Tibial nerve (tissue), 4 donors: ENCODE measurements at places on chromosomes 16 and 17.

DNA sequence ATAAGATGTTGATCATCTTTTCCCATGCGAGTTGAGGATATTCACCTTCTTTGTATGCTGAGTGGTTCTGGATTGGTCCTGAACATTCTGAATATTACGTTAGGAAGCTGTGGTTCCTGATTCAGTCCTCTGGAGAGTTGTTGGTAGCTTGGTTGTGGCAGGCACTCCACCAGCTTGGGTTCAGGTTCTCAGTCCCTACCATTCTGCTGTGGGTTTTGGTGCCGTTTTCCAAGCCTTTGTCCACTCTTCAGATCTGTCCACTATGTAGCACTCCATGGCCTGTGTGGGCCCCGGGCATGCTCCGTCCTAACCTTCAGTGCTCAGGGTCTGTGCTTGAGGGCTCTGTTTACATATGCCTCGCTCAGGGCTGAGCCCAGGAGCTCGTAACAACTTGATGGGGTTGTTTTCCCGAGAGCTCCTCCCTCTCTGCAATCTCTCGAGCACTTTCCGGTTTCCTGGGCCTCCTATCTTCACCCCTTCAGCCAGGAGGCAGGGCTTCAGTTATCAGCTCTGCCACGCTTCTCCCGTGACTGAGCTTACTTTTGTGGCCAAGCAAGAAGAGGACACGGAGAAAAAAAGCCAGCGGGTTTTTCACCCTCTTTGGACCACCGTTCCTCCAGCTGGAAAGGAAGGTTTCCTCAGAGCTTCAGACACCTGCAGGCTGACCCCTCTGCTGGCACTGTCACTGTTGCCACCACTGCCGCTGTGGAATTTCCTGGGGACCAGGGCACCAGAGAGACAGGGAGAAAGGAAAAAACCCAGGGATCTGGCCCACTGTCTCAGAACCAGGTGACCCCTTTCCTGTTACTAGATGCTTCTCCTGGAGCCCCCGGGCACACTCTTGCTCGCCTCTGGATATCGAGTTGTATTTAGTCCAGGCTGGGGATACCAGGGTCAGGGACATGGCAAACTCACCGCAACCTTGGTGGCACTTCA, 19.6 kb downstream of the KIAA0513 start:
- no peaks in the 10 kb centered on the region for H3K36me3 ChIP-seq
- peaks cover 15% of the 10 kb centered on the region for H3K4me1 ChIP-seq
- no peak overlapping the region for H3K4me3 ChIP-seq

DNA sequence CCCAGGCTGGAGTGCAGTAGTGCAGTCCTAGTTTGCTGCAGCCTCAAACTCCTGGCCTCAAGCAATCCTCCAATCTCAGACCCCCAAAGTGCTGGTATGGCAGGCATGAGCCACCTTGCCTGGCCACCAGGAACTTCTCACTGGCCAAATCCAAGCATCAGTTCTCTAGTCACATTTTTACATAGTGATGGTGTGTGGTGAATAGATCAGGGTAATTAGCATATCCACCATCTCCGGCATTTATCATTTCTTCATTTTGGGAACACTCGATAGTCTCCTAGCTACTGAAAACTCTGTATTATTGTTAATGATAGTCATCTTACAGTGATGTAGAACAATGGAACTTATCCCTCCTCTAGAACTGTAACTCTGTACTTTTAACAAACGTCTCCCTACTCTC, 58.3 kb downstream of the RAB11FIP4 start:
- no peak overlapping the region for H3K4me3 ChIP-seq
- H3K27me3 ChIP-seq: no peaks in the 10 kb centered on the region
- DNase-seq: no peak
- no peaks in the 10 kb centered on the region for H3K36me3 ChIP-seq
- no peak overlapping the region for H3K27ac ChIP-seq
- no peaks in the 10 kb centered on the region for H3K4me1 ChIP-seq

DNA sequence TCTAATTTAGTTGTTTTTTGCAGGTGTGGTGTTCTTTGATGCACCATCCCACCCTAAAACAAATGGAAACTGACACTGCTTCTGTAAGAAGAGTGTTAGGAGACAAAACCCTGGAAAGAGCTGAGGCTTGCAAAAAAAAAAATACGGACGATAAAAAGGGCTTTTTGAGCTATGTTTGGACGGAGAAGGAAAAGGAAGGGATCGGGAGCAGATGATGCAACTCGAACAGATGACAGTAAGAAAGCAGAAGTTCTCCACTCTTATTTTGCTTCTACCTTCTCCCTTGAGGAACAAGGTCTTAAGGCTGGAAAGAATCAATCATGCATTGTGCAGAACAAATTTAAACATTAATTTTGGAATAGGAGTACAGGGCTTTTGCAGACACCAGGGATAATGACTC, 136.7 kb downstream of the MAF start:
- peaks cover 3% of the 10 kb centered on the region for H3K36me3 ChIP-seq
- no peak overlapping the region for H3K27ac ChIP-seq
- H3K4me1 ChIP-seq: no peaks in the 10 kb centered on the region
- H3K4me3 ChIP-seq: no peak overlapping the region

GRCh38 chr16:68722119-68723024, 14.7 kb upstream of the CDH1 start:
- H3K36me3 ChIP-seq: no peaks in the 10 kb centered on the region
- no peak overlapping the region for H3K4me3 ChIP-seq
- H3K27me3 ChIP-seq: no peaks in the 10 kb centered on the region
- H3K27ac ChIP-seq: no peak overlapping the region

DNA sequence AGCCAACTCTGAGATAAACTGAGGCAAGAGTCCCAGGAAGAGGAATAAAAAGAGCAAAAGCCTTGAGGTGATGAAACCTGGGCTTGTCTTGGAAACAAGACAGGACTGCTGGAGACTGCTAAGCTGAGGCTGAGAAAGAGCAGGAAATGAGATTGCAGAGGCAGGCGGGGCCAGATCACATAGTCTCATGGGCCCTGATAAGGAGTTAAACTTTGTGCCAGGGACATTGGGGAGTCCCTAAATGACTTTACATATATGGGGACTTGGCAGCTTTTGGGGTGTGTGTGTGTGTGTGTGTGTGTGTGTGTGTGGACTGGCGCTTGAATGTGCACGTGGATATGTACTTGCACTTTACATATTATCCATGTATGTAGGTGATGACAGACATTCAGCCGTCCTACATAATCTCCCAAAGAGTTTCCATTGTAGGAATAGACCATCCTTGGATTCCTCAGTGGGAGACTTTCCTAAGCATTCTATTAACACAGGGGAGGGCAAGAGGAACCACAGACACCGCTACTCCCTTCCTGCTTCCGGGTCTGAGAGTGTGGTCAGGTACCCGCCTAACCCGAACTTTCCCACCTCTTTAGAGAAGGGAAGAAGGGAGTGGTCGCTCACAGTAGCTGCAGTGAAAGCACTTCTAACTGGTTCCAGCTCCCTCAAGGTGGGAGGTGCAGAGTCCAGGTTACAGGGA, 123.1 kb downstream of the LYRM1 start:
- H3K4me3 ChIP-seq: no peak overlapping the region
- no peaks in the 10 kb centered on the region for H3K4me1 ChIP-seq
- DNase-seq: no peak
- H3K27ac ChIP-seq: no peak overlapping the region

DNA sequence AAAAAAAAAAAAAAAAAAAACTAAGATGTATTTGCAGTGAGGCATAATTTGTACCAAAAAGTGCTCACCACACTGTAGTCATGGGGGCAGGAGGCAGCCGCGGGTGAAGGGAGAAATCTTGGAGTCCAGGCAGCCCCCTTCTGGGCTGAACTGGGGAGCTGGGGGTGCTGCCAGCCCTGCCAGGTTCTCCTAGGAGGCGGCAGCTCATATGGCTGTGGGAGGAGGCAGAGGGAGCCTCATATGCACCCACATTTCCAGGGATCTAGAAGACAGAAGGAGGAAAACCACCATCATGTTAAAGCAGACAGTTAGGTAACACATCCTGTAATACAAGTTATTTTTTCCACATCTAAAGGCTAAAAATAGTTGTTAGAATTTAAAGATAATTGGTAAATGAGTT, 16.3 kb downstream of the MAPT start:
- no peak for DNase-seq
- no peak overlapping the region for H3K27ac ChIP-seq
- no peaks in the 10 kb centered on the region for H3K4me1 ChIP-seq

DNA sequence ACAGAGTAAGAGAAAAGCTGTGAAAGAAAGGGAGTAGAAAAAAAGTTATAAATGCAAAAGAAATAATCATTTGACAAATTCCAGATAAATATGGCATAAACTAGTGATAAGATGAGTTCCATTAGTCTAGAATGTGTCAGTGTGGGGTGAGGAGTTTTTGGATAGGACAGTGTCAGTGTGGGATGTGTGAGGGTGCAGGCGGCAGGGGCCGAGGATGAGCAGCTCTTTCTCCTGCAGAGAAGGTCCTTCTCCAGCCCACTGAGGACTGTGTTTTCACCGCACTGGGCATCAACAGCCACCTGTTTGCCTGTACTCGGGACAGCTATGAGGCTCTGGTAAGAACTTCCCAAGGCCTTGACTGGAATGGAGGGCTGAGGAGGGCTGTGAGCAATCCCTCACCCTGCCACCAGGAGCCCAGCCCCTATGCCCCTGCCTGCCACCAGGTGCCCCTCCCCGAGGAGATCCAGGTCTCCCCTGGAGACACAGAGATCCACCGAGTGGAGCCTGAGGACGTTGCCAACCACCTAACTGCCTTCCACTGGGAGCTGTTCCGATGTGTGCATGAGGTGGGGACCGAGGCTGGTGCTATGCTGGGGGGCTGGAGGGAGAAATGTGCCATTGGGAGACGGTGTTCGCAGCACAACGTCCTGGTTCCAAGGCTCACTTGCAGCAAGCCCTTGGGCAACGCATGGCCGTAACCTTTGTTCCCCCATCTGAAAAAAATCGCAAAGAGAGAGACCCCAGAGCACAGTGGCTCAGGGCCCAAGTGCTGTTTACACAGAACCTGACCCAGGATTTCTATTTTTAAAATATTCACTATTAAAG, 13.1 kb downstream of the RAPGEFL1 start:
- no peak for DNase-seq
- peaks cover 10% of the 10 kb centered on the region for H3K4me1 ChIP-seq
- no peaks in the 10 kb centered on the region for H3K36me3 ChIP-seq
- peak overlapping the region; percentile 58 for H3K27ac ChIP-seq
- H3K4me3 ChIP-seq: no peak overlapping the region

DNA sequence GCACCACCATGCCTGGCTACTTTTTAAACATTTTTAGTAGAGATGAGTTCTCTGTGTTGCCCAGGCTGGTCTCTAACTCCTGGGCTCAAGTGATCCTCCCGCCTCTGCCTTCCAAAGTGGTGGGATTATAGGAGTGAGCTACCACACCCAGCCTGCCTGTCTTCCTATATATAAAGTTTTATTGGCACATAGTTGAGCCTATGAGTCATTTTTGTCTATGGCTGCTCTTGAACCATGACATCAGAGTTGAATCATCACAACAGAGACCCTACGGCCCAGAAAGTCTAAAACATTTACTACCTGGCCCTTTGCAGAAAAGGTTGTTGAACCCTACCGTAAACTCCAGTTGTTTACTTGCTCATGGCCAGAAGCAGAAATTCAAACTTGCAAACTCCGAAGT, 7.9 kb downstream of the SEPTIN12 start:
- H3K4me1 ChIP-seq: no peaks in the 10 kb centered on the region
- no peak for DNase-seq
- H3K36me3 ChIP-seq: no peaks in the 10 kb centered on the region
- no peak overlapping the region for H3K4me3 ChIP-seq
- no peaks in the 10 kb centered on the region for H3K27me3 ChIP-seq

GRCh38 chr17:31095236-31096105, 694 bp downstream of the NF1 start:
- no peaks in the 10 kb centered on the region for H3K27me3 ChIP-seq
- peak; percentile 53 for DNase-seq
- H3K4me3 ChIP-seq: peak overlapping the region; percentile 80
- H3K27ac ChIP-seq: peak overlapping the region; percentile 94

DNA sequence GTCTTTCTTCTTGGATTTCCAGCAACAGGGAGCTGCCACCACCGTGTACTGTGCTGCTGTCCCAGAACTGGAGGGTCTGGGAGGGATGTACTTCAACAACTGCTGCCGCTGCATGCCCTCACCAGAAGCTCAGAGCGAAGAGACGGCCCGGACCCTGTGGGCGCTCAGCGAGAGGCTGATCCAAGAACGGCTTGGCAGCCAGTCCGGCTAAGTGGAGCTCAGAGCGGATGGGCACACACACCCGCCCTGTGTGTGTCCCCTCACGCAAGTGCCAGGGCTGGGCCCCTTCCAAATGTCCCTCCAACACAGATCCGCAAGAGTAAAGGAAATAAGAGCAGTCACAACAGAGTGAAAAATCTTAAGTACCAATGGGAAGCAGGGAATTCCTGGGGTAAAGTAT, 389.0 kb downstream of the MAF start:
- no peaks in the 10 kb centered on the region for H3K36me3 ChIP-seq
- DNase-seq: no peak
- H3K4me3 ChIP-seq: no peak overlapping the region
- H3K27ac ChIP-seq: peak overlapping the region; percentile 56
- H3K27me3 ChIP-seq: no peaks in the 10 kb centered on the region

GRCh38 chr16:86065711-86066110, 166.7 kb downstream of the IRF8 start:
- no peak for DNase-seq
- no peaks in the 10 kb centered on the region for H3K36me3 ChIP-seq
- H3K27ac ChIP-seq: no peak overlapping the region
- H3K27me3 ChIP-seq: no peaks in the 10 kb centered on the region
- peaks cover 23% of the 10 kb centered on the region for H3K4me1 ChIP-seq

DNA sequence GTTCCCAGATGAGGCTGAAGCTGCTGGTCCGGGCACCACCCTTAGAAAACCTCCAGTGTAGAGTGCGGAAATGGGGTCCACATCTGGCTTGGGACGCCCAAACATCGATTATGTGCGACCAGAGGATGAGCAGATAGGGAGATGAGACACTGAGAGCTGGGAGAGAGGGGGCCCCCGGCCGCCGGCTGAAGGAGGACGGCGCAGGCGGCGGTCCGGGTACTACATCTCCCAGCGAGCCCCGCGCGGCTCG, 182 bp upstream of the SPECC1 start:
- peak overlapping the region; percentile 85 for H3K27ac ChIP-seq
- DNase-seq: no peak
- peak overlapping the region; percentile 94 for H3K4me3 ChIP-seq
- no peaks in the 10 kb centered on the region for H3K36me3 ChIP-seq
- no peaks in the 10 kb centered on the region for H3K4me1 ChIP-seq
